ENCODE measurements at places on chromosomes 12 and 14. TPM values are rescaled to one million over a fixed set of nuclear protein-coding genes. Genes with fewer than 3 reads are reported as not detected.

The PMEL gene
- not detected for total RNA-seq

The PHC1 gene
- total RNA-seq: 47.2 TPM

DNA sequence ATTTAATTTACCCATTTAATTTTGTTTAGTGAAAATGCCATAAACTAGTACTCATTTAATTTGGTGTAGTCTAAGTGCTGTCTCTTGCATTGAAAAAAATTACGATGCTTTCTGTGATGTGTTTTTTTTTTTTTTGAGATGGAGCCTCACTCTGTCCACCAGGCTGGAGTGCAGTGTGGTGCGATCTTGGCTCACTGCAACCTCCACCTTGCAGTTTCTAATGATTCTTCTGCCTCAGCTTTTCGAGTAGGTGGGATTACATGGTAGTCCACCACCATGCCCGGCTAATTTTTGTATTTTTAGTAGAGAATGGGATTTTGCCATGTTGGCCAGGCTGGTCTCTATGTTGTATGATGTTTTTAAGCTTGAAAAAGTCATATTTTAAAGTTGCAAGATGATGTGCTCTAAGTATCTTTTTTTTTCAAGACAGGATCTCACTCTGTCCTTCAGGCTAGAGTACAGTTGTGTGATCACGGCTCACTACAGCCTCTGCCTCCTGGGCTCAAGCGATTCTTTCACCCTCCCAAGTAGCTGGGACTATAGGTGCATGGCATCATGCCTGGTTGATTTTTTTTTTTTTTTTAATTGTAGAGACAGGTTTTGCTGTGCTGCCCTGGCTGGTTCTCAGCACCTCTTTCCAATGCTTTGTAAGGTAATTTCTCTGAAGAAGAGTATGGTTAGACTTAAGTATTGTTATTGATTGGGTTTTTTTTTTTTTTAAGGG is 8.6 kb downstream of the LRRC10 start:
- H3K27me3 ChIP-seq: no peaks in the 10 kb centered on the region
- H3K4me3 ChIP-seq: no peak overlapping the region
- peaks cover 57% of the 10 kb centered on the region for H3K36me3 ChIP-seq
- no peak overlapping the region for H3K27ac ChIP-seq

The LBHD2 gene
- total RNA-seq: not detected

GRCh38 chr14:49982082-49982481 is 89.2 kb downstream of the ARF6 start:
- no peaks in the 10 kb centered on the region for H3K27me3 ChIP-seq
- no peak for DNase-seq
- H3K27ac ChIP-seq: peak overlapping the region; percentile 61
- H3K36me3 ChIP-seq: no peaks in the 10 kb centered on the region
- peaks cover 64% of the 10 kb centered on the region for H3K4me1 ChIP-seq

The KCNJ8 gene
- total RNA-seq: not detected

GRCh38 chr12:64560396-64561301 is 49.6 kb upstream of the RASSF3 start:
- no peak overlapping the region for H3K27ac ChIP-seq
- no peak overlapping the region for H3K4me3 ChIP-seq

The FBXW8 gene
- total RNA-seq: 6.6 TPM

- H3K36me3 ChIP-seq: peaks cover 15% of the 10 kb centered on the region
- H3K4me1 ChIP-seq: no peaks in the 10 kb centered on the region
- H3K27ac ChIP-seq: no peak overlapping the region
Observed at GRCh38 chr12:13060581-13060980, 16.4 kb downstream of the FAM234B start.

GRCh38 chr12:49059045-49059298 is 1.6 kb downstream of the KMT2D start:
- no peak for DNase-seq
- H3K36me3 ChIP-seq: peaks cover 13% of the 10 kb centered on the region
- H3K4me3 ChIP-seq: peak overlapping the region; percentile 96
- H3K4me1 ChIP-seq: peaks cover 64% of the 10 kb centered on the region

GRCh38 chr12:69684466-69684865 is 14.6 kb downstream of the BEST3 start:
- H3K4me3 ChIP-seq: no peak overlapping the region
- no peak overlapping the region for H3K27ac ChIP-seq
- no peaks in the 10 kb centered on the region for H3K27me3 ChIP-seq
- no peak for DNase-seq
- H3K36me3 ChIP-seq: no peaks in the 10 kb centered on the region

GRCh38 chr14:104578321-104578720 is 1.2 kb upstream of the C14orf180 start:
- no peak overlapping the region for H3K4me3 ChIP-seq
- H3K36me3 ChIP-seq: no peaks in the 10 kb centered on the region
- DNase-seq: no peak
- no peak overlapping the region for H3K27ac ChIP-seq
- H3K27me3 ChIP-seq: peaks cover 5% of the 10 kb centered on the region

- H3K27me3 ChIP-seq: no peaks in the 10 kb centered on the region
- no peak overlapping the region for H3K4me3 ChIP-seq
- no peaks in the 10 kb centered on the region for H3K4me1 ChIP-seq
- no peaks in the 10 kb centered on the region for H3K36me3 ChIP-seq
Observed at GRCh38 chr12:63981343-63981742, 136.8 kb downstream of the SRGAP1 start.
